ENCODE measurements at places on chromosomes 2 and 18. TPM values are rescaled to one million over a fixed set of nuclear protein-coding genes. Genes with fewer than 3 reads are reported as not detected.

RAX gene
- total RNA-seq: not detected

CNOT9 gene
- total RNA-seq: 44.4 TPM

L3MBTL4 gene
- not detected for total RNA-seq

RAB1A gene
- total RNA-seq: 228 TPM

LBX2 gene
- total RNA-seq: 4.2 TPM

SLC38A11 gene
- total RNA-seq: not detected

TMBIM1 gene
- 127 TPM for total RNA-seq

RSAD2 gene
- total RNA-seq: 0.89 TPM

UGT1A4 gene
- total RNA-seq: 0.06 TPM

RAD51AP2 gene
- total RNA-seq: not detected

CLEC4F gene
- total RNA-seq: not detected

PTGR3 gene
- 11.2 TPM for total RNA-seq

PDE1A gene
- total RNA-seq: 0.16 TPM

LOXL3 gene
- 0.34 TPM for total RNA-seq

SIX2 gene
- 0.10 TPM for total RNA-seq

MC4R gene
- not detected for total RNA-seq

CREG2 gene
- total RNA-seq: 10.6 TPM

DOK6 gene
- not detected for total RNA-seq

MRPL33 gene
- 531 TPM for total RNA-seq

ITPRIPL1 gene
- not detected for total RNA-seq

RAB17 gene
- total RNA-seq: 0.21 TPM

BCL11A gene
- 0.20 TPM for total RNA-seq

SERPINB13 gene
- total RNA-seq: not detected

PSMG2 gene
- total RNA-seq: 69.6 TPM

LAMA3 gene
- total RNA-seq: 44.8 TPM

SERPINB8 gene
- 10.1 TPM for total RNA-seq

ANKZF1 gene
- total RNA-seq: 23.5 TPM

LRRTM4 gene
- not detected for total RNA-seq

CWC22 gene
- 11.7 TPM for total RNA-seq

CTNNA2 gene
- 0.35 TPM for total RNA-seq

NCKAP5 gene
- 0.92 TPM for total RNA-seq

MAB21L4 gene
- 0.12 TPM for total RNA-seq

ATP9B gene
- total RNA-seq: 15.3 TPM

RPL31 gene
- 1,996 TPM for total RNA-seq

GKN2 gene
- total RNA-seq: 2.4 TPM

PTPRM gene
- total RNA-seq: 34.1 TPM

TSHZ1 gene
- total RNA-seq: 5.9 TPM

NEU2 gene
- total RNA-seq: not detected

ANKRD29 gene
- 9.7 TPM for total RNA-seq

FTCDNL1 gene
- 3.2 TPM for total RNA-seq

ADCYAP1 gene
- total RNA-seq: not detected

IKZF2 gene
- 0.29 TPM for total RNA-seq

CPLX4 gene
- total RNA-seq: not detected

Data from A549 treated with CORT108297 at 1 μM for 4 hours (cell line).